ENCODE measurements at places on chromosomes 3 and 15. TPM values are rescaled to one million over a fixed set of nuclear protein-coding genes. Genes with fewer than 3 reads are reported as not detected.

SPATA12 gene
- not detected for total RNA-seq

PYGO1 gene
- total RNA-seq = not detected

- DNase-seq = peak; percentile 38
Observed at GRCh38 chr3:81581966-81582599, 179.4 kb downstream of the GBE1 start.

GRCh38 chr3:82044930-82045705 lies 283.7 kb upstream of the GBE1 start:
- no peak for DNase-seq

Measured in activated CD4-positive, alpha-beta memory T cell treated with anti-CD3 and anti-CD28 coated beads for 36 hours (primary cell).